Activated T-cell treated with anti-CD3 and anti-CD28 coated beads for 24 hours (primary cell): ENCODE measurements at places on chromosomes 7 and 10.

DNA sequence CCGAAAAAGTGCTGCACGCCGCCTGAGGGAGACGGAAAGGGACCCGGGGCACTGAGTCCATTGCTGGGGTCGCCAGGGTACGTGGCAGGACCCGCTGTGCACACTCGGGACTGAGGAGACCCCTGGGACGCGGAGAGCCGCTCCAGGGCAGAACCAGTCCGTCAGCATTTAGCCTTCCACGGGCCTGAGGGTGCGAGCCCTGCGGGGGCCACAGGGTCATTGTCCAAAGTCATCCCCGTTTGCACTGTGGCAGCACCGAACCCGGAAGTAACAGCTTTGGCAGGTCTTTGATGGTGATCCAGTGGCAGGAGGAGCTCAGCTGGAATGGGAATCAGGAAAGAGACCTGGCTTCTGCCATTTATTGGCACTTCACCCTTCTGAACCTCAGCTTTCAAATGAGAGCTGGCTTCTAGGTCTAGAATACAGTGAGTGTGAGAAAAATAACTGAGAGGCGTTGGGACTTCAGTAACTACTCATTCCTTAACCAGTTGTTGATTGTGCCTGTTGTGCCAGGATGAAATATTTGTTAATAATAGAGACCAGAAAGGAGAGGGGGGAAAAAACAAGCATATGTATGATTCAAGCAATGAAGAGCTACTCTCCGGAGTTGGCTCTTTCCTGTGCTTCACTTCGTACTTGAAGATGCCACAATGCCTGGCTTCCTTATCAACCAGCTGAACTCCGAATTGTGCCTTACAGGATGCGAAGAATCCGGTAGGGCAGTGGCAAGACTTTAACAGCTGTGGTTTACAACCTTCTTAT lies 811 bp upstream of the ARHGAP12 start:
- DNase-seq: no peak

- no peak for DNase-seq
These were observed 29.3 kb downstream of the PLEKHS1 start for GRCh38 chr10:113780681-113781250.

DNA sequence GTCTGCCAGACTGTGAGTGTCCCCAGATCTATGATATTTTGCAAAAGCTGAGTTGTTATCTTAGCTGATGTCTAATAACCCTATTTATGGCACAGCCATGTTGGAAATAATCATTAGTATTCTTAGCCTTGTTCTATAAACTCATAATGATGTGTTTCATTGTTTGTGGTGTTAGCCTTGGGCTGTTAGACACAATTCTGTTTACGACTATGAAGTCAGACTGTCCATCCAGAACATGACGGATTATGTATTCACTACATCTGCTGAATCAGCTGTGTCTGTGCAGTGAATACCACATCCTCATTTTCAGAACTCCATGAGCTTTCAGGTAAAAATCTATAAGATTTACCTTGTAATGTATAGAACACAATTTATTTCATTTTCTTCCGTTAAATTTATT lies 577.1 kb downstream of the NRG3 start:
- no peak for DNase-seq

DNA sequence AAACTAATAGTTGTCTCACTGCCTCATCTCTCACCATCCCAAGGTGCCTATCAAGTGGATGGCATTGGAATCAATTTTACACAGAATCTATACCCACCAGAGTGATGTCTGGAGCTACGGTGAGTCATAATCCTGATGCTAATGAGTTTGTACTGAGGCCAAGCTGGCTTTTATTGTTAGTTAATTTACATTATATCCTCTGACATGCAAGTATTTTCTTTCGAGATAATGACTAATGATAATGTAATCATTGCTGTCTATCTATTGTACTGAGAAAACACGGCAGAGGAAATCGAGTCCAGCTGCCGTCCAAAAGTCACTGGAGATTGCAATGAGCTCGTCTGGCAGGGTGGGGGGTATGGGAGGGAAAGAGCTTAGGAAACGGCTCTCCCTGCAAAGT lies 172.4 kb upstream of the LANCL2 start:
- DNase-seq: no peak

- no peak for DNase-seq
These were observed 229.5 kb upstream of the ADARB2 start for GRCh38 chr10:1966712-1967376.

DNA sequence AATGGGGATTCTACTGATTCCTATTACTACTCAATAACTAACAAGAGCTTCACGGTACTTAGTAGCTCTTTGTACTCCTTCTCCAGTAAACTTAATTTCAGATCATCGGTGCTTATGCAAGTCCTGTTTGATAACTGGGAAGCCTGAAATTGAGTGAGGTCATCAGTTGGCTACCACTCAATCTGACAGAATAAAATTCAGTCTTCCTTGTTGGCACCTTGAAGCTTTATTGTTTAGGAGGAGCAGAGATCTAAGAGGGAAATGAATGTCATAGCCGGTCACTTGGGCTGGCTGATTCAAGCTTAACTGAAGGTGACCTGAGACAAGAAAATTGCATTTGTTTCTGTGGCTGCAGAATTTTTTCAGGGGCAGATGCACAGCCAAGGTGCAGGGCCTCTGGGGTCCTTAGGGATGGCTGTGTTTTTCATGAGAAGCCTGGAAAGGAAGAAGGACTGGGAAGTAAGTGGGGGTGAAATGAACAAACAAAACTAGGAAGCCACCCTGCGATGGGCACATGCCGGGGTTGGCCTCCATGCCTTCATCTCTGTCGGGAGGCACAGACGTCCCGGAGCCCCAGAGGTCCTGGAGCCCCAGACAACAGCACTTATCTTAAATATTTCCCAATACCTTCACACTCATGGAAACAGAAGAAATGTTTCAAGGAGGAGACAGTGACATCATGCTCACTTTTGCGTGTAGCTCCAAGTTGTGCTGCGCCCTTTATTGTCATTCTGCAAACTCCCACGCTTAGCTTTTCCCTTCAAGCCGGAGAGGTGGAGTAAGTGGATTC lies 85.0 kb upstream of the KIF5B start:
- no peak for DNase-seq

GRCh38 chr10:129759214-129760002 lies 204.7 kb downstream of the EBF3 start:
- DNase-seq: no peak

DNA sequence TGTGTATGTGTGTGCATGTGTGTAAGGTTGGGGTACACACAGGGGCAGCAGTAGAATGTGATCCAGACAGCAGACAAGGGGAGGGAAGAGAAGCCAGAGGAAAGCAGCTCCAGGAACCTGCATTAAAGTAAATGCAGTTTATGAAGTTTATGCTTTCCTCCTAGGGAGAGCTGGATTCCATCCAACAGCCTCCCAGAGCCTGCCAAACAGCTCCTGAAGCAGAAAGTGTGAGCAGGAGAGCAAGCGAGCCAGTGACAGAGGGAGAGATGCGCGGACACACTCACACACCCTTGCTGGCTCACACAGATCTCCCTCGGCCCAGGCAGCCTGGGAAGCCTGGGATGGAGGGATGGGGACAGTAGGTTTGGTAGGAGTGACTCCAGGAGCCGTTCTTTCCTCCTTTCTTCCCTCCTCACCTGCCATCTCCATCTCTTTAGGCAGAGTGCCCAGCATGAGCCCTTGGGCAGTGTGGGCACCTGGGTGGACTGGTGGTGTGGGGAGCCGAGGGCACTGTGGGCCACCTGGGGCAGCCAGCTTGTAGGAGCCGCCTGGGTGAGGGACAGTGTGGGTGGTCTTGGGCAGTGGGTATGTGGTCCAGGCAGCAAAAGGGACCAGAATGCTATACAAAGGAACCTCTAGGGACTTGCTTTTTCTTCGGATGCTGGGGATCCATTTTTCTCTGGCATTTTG lies 46.1 kb downstream of the PAX2 start:
- no peak for DNase-seq
